Stomach (tissue), 19 donors: ENCODE measurements at places on chromosomes 7 and 10. TPM values are rescaled to one million over a fixed set of nuclear protein-coding genes. Genes with fewer than 3 reads are reported as not detected.

GRCh38 chr7:2404714-2405119, 1.3 kb downstream of the CHST12 start:
- H3K27me3 ChIP-seq = no peaks in the 10 kb centered on the region
- DNase-seq = no peak
- H3K4me1 ChIP-seq = peaks cover 83% of the 10 kb centered on the region
- peak overlapping the region; percentile 99 for H3K4me3 ChIP-seq
- no peaks in the 10 kb centered on the region for H3K36me3 ChIP-seq

GRCh38 chr10:70378122-70378521, 4.3 kb downstream of the LRRC20 start:
- no peak overlapping the region for H3K4me3 ChIP-seq
- DNase-seq = no peak
- H3K27ac ChIP-seq = no peak overlapping the region
- no peaks in the 10 kb centered on the region for H3K27me3 ChIP-seq

CALML5 gene
- not detected for total RNA-seq

- H3K4me1 ChIP-seq = peaks cover 21% of the 10 kb centered on the region
- no peak for DNase-seq
- peaks cover 35% of the 10 kb centered on the region for H3K36me3 ChIP-seq
- H3K27me3 ChIP-seq = no peaks in the 10 kb centered on the region
- no peak overlapping the region for H3K4me3 ChIP-seq
These were observed 38.9 kb downstream of the TCF7L2 start for GRCh38 chr10:112988839-112989406.

HOXA4 gene
- total RNA-seq = 5.8 TPM

TAS2R5 gene
- total RNA-seq = 9.8 TPM

GRCh38 chr10:128744811-128745305, 618.6 kb upstream of the MKI67 start:
- H3K4me1 ChIP-seq = no peaks in the 10 kb centered on the region
- peaks cover 1% of the 10 kb centered on the region for H3K27me3 ChIP-seq
- no peak overlapping the region for H3K27ac ChIP-seq

GRCh38 chr7:156160811-156161210, 348.5 kb upstream of the SHH start:
- no peaks in the 10 kb centered on the region for H3K4me1 ChIP-seq
- DNase-seq = peak; percentile 49
- H3K27me3 ChIP-seq = no peaks in the 10 kb centered on the region

SCART1 gene
- 0.89 TPM for total RNA-seq

DNA sequence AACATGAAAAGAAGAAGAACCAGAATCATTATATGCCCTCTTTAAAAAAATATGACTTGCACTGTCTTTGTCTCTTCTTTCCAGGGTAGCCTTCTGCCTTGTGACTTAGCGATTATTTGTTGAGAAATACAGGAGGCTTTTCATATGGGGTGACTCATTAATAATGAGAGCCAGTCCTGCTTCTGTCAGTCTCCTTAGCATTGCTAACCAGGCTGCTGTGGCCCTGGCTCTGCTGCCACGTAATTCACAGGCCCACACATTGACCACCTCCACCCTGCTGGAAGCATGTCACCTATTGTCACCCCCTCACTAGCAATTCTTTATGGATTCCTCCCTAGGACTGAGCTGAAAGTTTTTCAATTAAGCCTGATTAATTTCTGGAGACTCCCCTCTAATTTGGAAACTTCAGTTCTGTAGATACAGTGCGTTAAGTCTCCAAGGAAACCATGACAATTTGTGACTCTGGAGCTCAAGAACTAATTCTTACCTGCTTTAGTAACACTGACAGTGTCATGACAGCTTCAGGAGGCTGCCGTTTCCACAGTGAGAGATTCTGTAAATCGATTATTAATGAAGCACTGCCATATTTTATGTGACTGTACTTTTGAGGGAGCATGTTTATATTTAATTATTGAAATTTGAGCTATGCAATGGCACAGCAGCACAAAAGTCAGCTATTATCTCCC, 267.9 kb upstream of the SP8 start:
- H3K27me3 ChIP-seq = no peaks in the 10 kb centered on the region
- DNase-seq = no peak

FBXO24 gene
- total RNA-seq = 0.45 TPM

GRCh38 chr7:41133690-41134299, 569.1 kb downstream of the INHBA start:
- no peaks in the 10 kb centered on the region for H3K27me3 ChIP-seq
- no peaks in the 10 kb centered on the region for H3K36me3 ChIP-seq
- H3K4me1 ChIP-seq = no peaks in the 10 kb centered on the region
- no peak overlapping the region for H3K4me3 ChIP-seq

TUBAL3 gene
- total RNA-seq = not detected

ELAPOR2 gene
- 1.7 TPM for total RNA-seq

- H3K4me1 ChIP-seq = no peaks in the 10 kb centered on the region
- H3K27me3 ChIP-seq = no peaks in the 10 kb centered on the region
- DNase-seq = no peak
- H3K4me3 ChIP-seq = no peak overlapping the region
- H3K36me3 ChIP-seq = peaks cover 63% of the 10 kb centered on the region
- no peak overlapping the region for H3K27ac ChIP-seq
These were observed 121.9 kb downstream of the USP6NL start for GRCh38 chr10:11489591-11489990.

DNA sequence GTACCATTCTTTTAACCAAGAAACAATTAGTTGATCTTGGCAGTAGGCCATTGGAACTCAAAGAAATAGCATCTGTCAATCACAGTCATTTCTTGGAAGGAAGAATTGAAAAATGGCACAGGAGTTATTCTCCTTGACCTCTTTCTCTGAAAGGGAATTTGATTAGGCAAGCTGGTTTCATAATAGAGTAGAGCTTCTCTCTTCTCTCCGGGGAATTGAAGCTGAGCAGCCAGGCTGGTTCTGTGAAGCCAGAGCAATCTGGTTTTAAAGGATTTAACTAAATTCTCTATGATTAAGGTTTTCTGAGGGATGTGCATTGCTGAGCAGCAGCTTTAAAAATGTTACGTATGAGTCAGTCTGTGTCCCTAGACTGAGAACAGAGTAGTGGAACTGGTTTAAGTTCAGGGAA, 70.2 kb downstream of the AHCYL2 start:
- no peak overlapping the region for H3K27ac ChIP-seq
- no peaks in the 10 kb centered on the region for H3K36me3 ChIP-seq
- no peak for DNase-seq
- no peak overlapping the region for H3K4me3 ChIP-seq
- no peaks in the 10 kb centered on the region for H3K27me3 ChIP-seq

DNA sequence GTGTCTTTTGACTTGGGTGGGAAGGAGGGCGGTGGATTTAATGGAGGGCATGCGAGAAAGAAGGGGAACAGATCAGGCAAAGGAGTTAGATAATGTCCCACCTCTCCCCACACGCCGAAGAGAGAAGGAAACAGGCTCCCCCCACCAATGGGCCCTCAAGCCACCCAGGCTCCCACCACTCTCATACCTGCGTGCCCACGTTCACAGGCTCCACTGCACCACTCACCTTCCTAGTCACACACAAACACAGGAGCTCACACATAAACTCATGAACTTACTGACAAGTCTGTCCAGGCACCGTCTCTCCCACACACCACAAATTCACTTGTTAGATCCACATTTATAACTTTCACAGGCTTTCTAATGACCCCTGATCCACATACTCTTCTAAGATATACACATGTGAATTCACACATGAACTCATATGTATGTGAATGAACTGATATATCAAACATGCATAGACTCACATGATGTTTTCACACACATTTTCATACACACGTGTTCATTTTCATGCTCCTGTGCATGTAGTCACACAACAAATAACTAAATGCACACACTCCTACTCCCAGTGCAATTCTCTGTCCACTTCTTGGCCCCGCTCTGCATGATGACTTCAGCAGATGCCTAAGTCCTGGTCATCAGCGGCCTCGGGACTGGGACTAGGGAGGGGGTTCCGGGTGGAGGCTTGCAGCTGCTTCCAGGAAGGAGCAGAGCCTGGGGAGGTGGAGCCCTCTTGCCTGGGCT, 1.5 kb downstream of the LZTS2 start:
- H3K27me3 ChIP-seq = no peaks in the 10 kb centered on the region
- H3K4me3 ChIP-seq = peak overlapping the region; percentile 68
- peaks cover 44% of the 10 kb centered on the region for H3K4me1 ChIP-seq
- peaks cover 38% of the 10 kb centered on the region for H3K36me3 ChIP-seq
- peak overlapping the region; percentile 99 for H3K27ac ChIP-seq
